ENCODE measurements at places on chromosomes 6 and 20. TPM values are rescaled to one million over a fixed set of nuclear protein-coding genes. Genes with fewer than 3 reads are reported as not detected.

- H3K4me1 ChIP-seq, result no peaks in the 10 kb centered on the region
- H3K27me3 ChIP-seq, result no peaks in the 10 kb centered on the region
- no peak overlapping the region for H3K4me3 ChIP-seq
- H3K36me3 ChIP-seq, result no peaks in the 10 kb centered on the region
- DNase-seq, result no peak
Observed at GRCh38 chr6:53894091-53894490, 99.3 kb downstream of the LRRC1 start.

DNA sequence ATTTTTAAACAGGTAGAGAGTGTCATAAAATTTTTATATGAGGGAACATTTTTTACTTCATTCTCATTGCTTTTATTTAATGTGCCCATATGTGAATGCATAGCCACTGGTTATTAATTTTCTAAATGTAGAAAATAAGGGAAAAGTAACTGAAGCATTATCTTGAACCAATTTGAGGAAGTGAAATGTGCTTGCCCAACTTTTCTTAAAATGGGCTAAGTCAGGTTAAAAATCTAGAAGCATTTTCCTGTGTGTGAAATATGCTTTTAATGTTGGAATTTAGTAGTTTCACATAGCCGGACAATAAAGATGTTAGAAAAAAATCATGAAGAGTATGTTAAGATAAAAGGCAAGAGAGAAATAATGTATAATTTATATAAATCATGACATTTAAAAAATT, 3.8 kb downstream of the SEC23B start:
- peaks cover 29% of the 10 kb centered on the region for H3K36me3 ChIP-seq
- no peak overlapping the region for H3K27ac ChIP-seq
- no peak overlapping the region for H3K4me3 ChIP-seq
- no peaks in the 10 kb centered on the region for H3K27me3 ChIP-seq

GRCh38 chr6:149140137-149140909, 177.2 kb upstream of the TAB2 start:
- no peaks in the 10 kb centered on the region for H3K27me3 ChIP-seq
- H3K36me3 ChIP-seq, result no peaks in the 10 kb centered on the region
- H3K4me1 ChIP-seq, result no peaks in the 10 kb centered on the region
- H3K27ac ChIP-seq, result no peak overlapping the region

DNA sequence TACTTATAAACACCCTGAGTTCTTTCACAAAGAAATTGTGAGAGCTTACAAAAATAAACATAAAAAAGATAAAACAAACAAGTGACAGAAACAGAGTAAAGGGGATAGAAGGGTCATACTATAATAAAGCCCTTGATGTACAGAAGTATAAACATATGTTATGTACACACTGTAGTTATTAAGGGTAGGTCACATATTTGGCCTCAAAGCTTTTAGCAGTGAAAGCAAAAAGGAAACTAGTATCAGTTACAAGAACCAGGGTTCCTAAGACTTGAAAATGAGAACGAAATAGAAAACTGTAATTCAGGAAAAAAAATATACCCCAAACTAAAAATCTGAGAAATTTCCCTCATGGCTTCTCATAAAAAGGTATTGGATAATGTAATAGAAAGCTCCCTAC, 380.6 kb downstream of the HDGFL1 start:
- H3K4me1 ChIP-seq, result peaks cover 5% of the 10 kb centered on the region
- no peaks in the 10 kb centered on the region for H3K36me3 ChIP-seq
- no peak for DNase-seq
- no peak overlapping the region for H3K4me3 ChIP-seq
- H3K27me3 ChIP-seq, result no peaks in the 10 kb centered on the region
- H3K27ac ChIP-seq, result no peak overlapping the region

GRCh38 chr6:154672086-154672485, 61.1 kb upstream of the SCAF8 start:
- no peak for DNase-seq
- H3K27ac ChIP-seq, result no peak overlapping the region
- H3K4me1 ChIP-seq, result no peaks in the 10 kb centered on the region
- no peak overlapping the region for H3K4me3 ChIP-seq

- H3K27ac ChIP-seq, result no peak overlapping the region
- H3K4me1 ChIP-seq, result no peaks in the 10 kb centered on the region
- H3K4me3 ChIP-seq, result no peak overlapping the region
Observed at GRCh38 chr20:58996226-58996611, 10.8 kb downstream of the CTSZ start.

GRCh38 chr20:53940907-53941545, 129.4 kb downstream of the BCAS1 start:
- H3K27ac ChIP-seq, result peak overlapping the region; percentile 25
- peaks cover 35% of the 10 kb centered on the region for H3K4me1 ChIP-seq
- no peaks in the 10 kb centered on the region for H3K36me3 ChIP-seq
- H3K27me3 ChIP-seq, result no peaks in the 10 kb centered on the region
- no peak overlapping the region for H3K4me3 ChIP-seq

GRCh38 chr6:8110725-8111124, 8.4 kb upstream of the EEF1E1 start:
- H3K4me3 ChIP-seq, result no peak overlapping the region
- DNase-seq, result no peak
- no peaks in the 10 kb centered on the region for H3K4me1 ChIP-seq
- no peaks in the 10 kb centered on the region for H3K27me3 ChIP-seq
- H3K27ac ChIP-seq, result no peak overlapping the region
- no peaks in the 10 kb centered on the region for H3K36me3 ChIP-seq

GRCh38 chr20:10940941-10941340, 267.1 kb upstream of the JAG1 start:
- DNase-seq, result no peak
- H3K27me3 ChIP-seq, result no peaks in the 10 kb centered on the region
- H3K27ac ChIP-seq, result no peak overlapping the region
- no peak overlapping the region for H3K4me3 ChIP-seq
- H3K4me1 ChIP-seq, result no peaks in the 10 kb centered on the region

DNA sequence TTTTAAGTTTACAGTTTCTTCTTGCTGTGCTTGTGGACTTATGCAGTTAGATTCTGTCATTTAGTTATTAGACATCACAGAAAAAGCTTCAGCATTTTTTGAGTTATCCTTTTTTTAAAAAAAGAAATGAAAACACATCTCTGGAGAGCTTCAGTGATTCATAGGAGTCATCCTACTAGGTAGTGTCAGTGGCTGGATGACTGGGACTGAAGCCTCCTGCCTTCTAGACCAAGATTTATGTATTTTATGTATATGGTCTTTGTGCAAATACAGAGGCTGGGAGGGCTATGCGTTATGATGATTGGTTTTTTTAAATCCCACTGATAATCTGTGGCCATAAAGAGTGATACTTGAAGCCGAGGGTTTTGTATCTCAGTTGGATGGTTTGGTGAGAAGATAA, 125.9 kb upstream of the JAG1 start:
- H3K27me3 ChIP-seq, result no peaks in the 10 kb centered on the region
- H3K27ac ChIP-seq, result no peak overlapping the region
- DNase-seq, result no peak
- H3K4me3 ChIP-seq, result no peak overlapping the region
- no peaks in the 10 kb centered on the region for H3K36me3 ChIP-seq
- no peaks in the 10 kb centered on the region for H3K4me1 ChIP-seq

NKX2-2 gene
- total RNA-seq, result not detected

SCAND1 gene
- 102 TPM for total RNA-seq

SYCP2 gene
- total RNA-seq, result 3.2 TPM

GJA10 gene
- not detected for total RNA-seq

HUS1B gene
- 0.98 TPM for total RNA-seq

BTBD3 gene
- total RNA-seq, result 45.9 TPM

SNAP91 gene
- total RNA-seq, result 4.7 TPM

PLN gene
- total RNA-seq, result 33.9 TPM
